ENCODE measurements at places on chromosomes 16 and 17.

- DNase-seq: no peak
These were observed 5.0 kb downstream of the ARMC7 start for GRCh38 chr17:75114552-75115314.

GRCh38 chr17:67080804-67081203, 36.5 kb downstream of the CACNG1 start:
- DNase-seq: no peak

- DNase-seq: peak; percentile 39
These were observed 11.0 kb upstream of the DPEP1 start for GRCh38 chr16:89602273-89602951.

DNA sequence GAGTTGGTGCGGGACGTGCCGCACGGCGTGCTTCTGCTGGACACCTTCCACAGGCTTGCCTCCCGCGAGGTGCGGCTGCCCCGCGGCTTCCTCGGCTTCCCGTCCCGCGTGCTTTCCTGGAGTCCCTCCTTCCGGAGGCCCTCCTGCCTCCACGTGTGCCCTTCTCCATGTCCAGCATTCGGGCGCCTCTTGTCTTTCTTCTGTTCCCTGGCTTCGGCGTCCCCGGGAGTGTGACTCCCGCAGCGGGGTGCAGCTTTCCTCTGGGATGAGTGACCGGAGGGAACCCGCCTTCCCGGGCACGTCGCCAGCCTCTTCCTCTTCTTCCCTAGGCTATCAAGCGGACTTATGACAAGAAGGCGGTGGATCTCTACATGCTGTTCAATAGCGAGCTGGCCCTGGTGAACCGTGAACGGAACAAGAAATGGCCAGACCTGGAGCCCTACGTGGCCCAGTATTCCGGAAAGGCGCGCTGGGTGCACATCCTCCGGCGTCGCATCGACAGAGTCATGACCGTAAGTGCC, 23.0 kb downstream of the DNAH2 start:
- DNase-seq: no peak

GRCh38 chr16:14364386-14365199, 265.5 kb downstream of the PARN start:
- DNase-seq: no peak

- DNase-seq: no peak
These were observed 3.9 kb upstream of the SOX9 start for GRCh38 chr17:72116661-72117521.

- no peak for DNase-seq
These were observed 116.3 kb downstream of the IRX5 start for GRCh38 chr16:55046916-55047315.

DNA sequence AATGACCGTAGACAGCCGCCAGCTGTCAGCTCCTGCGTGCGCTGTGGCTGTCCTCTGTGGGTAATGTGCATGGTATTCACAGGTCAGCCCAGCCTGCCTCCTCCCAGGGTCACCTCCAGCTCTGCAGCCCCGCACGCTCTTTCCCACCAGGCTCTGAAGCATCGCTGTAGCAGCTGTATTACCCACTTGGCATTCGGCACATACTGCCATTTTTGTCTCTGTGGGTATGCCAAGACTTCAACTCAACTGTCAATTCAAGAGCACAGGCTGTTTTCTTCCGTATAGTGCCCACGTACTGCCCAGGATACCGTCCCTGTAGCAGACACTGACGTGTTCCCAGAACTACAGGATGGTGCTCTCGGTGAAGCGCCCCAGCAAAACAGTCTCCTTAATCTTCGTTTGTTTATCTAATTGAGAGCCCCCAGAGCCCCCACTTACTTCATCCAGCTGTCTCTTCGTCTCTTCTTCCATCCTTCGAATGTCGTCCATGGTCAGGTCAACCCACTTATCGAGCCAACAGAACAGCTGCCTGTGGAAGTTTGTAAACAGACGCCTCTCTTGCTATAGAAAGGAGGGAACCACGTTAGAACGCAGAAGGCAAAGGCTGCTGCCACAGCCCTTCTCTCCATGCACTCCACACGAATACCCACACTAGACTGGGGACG, 17.4 kb upstream of the INPP5K start:
- no peak for DNase-seq

- no peak for DNase-seq
These were observed 43.9 kb downstream of the TSC2 start for GRCh38 chr16:2091547-2092255.

- DNase-seq: no peak
These were observed 284.5 kb downstream of the CBLN1 start for GRCh38 chr16:48997081-48997615.

DNA sequence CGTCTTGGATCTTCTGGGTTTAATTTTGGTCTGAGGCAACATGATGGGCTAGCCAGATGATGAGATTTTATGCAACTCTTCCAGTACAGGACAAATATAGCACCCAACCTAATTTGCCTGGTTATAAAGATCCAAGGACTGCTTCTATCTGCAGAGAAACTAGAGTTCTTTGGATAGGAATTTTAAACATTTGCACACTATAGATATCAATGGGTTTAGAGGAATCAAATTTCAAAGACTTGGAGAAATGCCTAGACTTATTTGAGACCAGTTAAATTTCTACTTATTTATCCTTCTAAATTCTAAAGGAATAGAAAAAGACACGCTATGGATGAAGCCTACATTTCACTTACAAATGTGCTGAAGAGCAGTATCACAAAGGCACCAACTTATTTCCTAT, 12.6 kb downstream of the PMFBP1 start:
- no peak for DNase-seq

GRCh38 chr17:7611635-7612293, 2.9 kb downstream of the FXR2 start:
- no peak for DNase-seq

GRCh38 chr16:27080895-27081294, 14.2 kb downstream of the C16orf82 start:
- peak; percentile 64 for DNase-seq

GRCh38 chr17:42819939-42820535, 4.0 kb downstream of the BECN1 start:
- peak; percentile 55 for DNase-seq

DNA sequence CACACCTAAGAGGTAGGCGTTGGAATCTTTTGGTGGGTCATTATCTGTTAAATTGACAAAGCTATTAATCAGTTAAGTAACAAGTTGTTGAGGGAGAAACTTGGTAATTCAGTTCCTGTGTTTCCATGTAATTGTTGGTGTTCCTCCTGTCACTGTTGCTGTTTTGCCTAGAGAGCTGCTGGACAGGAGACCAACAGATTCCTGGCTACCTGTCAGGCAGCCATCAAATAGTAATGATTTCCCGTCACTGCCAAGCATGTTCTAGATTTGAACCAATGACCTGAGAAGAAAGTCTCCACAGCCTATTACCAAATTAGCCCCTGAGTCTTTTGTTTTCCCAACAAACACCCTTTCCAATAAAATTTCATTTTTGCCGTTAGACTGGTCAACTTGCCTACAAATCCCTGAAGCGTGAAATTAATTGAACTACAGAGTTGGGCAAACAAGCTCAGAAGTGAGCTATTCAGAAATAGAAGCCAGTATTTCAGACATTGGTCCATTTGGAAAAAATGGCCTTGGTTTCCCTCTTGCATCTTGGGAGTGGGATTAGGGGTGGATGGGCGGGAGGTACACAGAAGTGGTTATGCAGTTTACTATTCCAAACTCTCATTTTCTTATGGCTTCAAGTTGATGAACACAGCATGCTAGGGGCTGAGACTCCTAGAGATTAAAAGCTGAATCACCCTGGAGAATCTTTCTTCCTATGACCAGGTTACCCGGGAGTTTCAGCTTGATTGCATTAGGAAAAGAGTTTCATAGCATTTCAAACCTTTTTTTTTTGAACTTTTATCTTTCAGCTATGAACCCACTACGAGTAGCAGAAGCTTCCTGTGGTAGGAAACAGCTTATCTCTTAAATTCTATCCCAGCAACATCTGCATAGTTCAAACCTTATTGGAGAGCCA, 262.8 kb upstream of the MAF start:
- no peak for DNase-seq

DNA sequence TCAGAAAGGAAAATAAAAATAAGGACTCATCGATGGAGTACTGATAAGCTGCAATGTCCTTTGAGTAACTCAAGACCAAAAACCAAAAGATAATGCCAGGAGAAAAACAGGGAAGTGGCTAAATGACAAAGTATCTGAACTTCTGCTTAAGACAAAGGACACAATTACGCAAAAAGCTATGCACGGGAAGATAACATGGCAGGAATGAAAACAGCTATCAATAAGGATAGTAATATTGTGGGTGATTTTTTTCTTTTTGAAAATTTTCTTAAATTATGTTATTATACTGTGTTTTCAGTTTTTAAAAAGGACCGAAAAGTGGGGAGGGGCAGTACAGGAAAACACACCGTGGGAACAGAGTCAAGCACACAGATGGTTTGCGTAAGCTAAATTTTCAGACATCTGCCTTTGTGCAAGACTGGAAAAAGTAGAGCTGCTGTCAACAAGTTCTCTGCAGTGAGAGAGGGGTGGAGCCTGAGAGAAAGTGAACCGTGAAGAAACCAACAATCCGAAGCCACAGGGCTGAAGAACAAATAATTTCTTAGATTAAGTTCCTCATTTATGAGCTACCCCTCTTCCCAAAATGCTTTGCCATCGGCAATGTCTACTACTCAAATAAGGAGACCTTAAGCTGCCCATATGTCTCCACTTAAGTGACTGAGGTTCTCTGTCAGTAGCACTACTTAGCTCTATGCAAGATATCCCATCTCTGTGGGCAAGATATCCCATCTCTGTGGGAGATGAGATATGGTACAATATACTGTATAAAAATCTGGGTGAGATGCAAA, 99.9 kb upstream of the CORO6 start:
- no peak for DNase-seq

DNA sequence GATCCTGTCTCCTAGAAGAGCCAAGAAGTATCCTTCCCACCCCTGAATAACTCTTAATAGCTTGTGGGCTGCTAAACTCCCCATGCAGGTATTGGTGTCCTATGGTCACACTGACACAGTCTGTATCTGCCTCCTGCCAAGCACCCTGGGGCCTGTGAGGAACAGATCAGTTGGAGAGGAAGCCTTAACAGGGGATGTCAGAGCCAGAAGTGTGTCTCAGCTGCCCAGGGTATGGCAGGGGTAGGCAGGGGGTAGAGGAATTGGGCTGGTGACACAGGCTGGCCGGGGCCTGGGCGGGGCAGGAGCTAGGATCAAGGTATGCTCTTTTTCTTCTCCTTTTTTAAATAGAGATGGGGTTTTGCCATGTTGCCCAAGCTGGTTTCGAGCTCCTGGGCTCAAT, 44.7 kb downstream of the DDX19A start:
- no peak for DNase-seq

GRCh38 chr17:64004903-64005733, 7.0 kb downstream of the PRR29 start:
- DNase-seq: no peak

DNA sequence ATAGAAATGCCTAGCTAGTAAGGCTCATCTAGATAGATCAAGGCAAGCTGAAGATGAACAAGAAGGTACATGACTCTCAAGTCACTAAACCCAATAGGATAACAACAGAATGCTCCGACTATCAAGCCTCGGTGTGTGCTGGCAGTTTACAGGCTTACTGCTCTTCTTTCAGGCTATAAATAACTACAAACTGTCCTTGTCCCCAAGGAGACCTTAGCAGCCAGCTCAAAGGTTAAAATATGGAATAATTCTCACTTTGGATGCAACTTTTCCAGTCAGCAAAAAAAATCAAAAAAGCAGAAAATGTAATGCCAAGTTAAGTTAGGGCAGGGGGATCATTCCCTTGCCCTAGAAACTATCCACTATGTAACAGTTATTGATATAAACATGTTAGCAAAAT, 44.6 kb downstream of the SPOP start:
- DNase-seq: no peak

GRCh38 chr17:14205992-14206461, 30.6 kb downstream of the CDRT15 start:
- DNase-seq: no peak

DNA sequence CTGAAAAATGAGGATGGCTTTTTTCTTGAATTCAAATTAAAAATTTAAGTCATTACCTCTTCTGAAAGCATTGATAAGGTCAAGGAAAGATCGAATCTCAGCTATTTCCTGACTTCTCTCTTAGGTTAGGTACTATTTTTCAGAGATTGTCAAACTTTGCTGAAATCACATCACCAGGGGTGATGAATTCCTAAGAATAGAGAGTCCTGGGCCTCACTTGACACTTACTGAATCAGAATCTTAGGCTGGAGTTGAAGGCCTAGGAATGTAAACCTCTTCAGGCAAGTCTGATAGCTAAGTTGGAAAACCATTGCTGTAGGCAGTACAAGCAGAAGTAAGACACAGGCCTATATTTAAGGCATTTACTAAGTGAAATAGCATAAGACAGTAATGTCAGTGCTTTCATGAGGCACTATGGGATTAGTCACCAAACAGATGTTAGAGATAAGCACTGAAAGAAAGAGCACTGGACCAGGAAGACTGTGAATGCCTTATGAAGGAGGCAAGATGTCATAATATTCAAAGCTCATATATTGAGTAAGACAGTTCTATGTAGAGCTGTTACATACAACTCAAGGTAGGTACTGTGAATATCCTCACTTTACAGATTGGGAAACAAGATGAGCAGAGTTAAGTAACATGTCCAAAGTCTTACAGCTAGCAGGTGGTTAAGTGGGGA, 21.5 kb downstream of the DCAF7 start:
- DNase-seq: no peak

GRCh38 chr17:13822700-13823099, 221.0 kb upstream of the HS3ST3A1 start:
- DNase-seq: no peak

DNA sequence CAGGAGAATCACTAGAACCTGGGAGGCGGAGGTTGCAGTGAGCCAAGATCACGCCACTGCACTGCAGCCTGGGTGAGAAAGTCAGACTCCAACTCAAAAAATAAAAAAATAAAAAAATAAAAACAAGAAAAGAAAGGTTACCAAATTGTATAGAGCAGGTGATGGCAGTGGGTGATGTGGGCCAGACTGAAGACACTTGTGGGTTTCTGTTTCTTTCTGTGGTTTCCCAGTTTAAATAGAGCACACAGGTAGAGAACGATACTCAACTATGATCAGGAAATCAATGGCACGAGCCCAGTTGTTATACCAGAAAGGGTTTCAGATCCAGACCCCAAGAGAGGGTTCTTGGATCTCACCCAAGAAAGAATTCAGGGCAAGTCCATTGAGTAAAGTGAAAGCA, 32.6 kb downstream of the NUBP1 start:
- no peak for DNase-seq

DNA sequence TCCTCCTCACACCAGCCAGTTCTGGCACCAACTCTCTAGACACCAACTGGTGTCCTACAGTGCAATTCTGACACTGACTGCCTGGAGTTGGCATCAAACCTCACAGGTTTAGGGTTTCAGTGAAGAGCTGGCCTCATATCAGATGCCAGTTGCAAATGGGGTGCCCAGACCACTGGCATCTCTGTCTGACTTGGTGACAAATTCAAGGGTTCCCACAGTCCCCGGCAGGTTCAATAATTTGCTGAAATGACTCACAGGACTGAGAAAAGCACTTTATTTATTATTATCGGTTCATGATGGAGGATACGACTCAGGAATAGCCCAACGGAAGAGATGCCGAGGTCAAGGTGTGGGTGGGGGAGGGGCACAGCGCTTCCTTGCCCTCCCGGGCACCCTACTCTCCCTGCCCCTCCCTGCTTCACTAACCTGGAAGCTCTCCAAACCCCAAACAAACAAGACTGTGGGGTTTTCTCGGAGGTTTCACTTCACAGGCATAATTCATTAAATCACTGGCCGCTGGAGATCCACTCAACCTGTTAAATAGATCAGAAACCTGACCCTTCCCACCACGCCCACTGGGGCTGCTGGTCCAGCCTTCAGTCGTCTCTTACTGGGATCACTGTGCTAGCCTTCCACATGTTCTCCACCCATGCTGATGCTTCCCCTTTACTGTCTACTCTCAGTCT, 1.7 kb upstream of the NLRP1 start:
- DNase-seq: no peak

GRCh38 chr16:78770353-78771091, 671.1 kb downstream of the WWOX start:
- DNase-seq: peak; percentile 57
